ENCODE measurements at places on chromosomes 7 and 10. TPM values are rescaled to one million over a fixed set of nuclear protein-coding genes. Genes with fewer than 3 reads are reported as not detected.

Gene ASCC1
- polyA plus RNA-seq, result 49.6 TPM

Gene CHAT
- not detected for polyA plus RNA-seq

Gene FZD8
- polyA plus RNA-seq, result 8.0 TPM

Gene FAM20C
- polyA plus RNA-seq, result 11.1 TPM

Gene KIAA1217
- polyA plus RNA-seq, result 12.7 TPM

Gene RBM20
- polyA plus RNA-seq, result 53.5 TPM

Gene LANCL2
- polyA plus RNA-seq, result 2.6 TPM

Gene HSPB1
- polyA plus RNA-seq, result 2,695 TPM

Gene SPDYE1
- not detected for polyA plus RNA-seq

Gene GIMAP7
- 48.0 TPM for polyA plus RNA-seq

Gene PDIA4
- polyA plus RNA-seq, result 84.4 TPM

Gene LBX1
- polyA plus RNA-seq, result not detected

Gene NRAP
- polyA plus RNA-seq, result 278 TPM

Gene ZNF138
- polyA plus RNA-seq, result 3.2 TPM

Gene DNA2
- polyA plus RNA-seq, result 1.2 TPM

Data from heart left ventricle (tissue), 16 donors.